Cerebellar nuclear complex (tissue), 1 donor: ENCODE measurements at places on chromosomes 1 and 21.

GRCh38 chr1:80293818-80294217 lies 1287.3 kb upstream of the ADGRL4 start:
- no peak for DNase-seq

GRCh38 chr1:78472851-78473496 lies 17.8 kb upstream of the PTGFR start:
- no peak for DNase-seq

GRCh38 chr1:203581841-203582240 lies 44.8 kb upstream of the ATP2B4 start:
- DNase-seq = peak; percentile 29

DNA sequence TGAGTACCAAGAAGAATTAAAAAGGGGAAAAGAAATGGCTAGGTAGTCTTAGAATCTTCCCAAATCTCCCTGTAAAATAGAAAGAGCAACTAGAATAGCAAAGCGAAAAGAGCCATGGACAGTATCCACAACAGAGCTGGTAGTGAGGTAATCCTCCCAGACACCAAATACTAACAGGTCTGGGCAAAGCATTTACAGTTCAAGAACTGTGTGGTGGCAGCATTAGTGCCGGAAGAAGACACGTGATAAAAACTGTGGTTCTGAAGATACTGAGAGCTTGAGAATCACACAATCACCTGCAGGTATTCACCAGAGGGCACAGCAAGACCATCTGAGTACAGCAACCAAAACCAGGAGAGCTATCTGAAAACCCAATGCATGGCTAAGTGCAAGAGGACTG lies 31.8 kb upstream of the OLIG2 start:
- no peak for DNase-seq

DNA sequence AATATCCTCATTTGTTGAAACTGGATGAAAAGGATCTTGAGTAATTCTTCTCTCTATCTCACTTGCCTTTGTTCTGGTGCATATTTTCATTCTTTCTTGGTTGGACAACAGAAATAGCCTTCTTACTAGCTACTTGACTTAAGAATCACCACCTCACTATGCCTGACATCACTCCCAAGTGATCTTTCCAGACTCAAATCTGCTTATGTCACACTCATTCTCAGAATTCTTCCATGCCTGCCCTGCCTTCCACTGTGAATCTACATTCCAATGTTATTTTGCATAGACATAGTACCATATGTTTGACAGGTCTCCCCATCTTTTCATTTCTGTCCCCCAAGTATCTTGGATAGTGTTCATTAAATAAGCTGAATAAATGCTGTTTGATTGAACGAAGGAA lies 78.5 kb upstream of the DPYD start:
- no peak for DNase-seq

GRCh38 chr1:234517110-234517802 lies 38.3 kb upstream of the TARBP1 start:
- no peak for DNase-seq

DNA sequence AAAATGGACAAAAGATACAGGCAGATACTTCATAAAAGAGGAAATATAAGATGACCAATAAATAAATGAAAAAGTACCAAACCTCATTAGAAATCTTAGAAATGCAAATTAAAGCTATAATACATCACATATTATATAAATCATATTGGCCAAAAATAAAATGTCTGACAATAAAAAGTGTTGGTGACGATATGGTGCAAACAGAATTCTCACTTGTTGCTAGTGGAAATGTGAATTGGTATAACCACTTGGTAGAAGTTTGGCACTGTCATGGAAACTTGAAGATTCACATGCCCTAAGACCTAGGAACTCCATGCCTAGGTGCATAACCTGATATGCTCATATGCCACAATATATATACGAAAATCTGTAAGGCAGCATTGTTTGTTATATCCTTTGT lies 4.4 kb upstream of the TLR5 start:
- DNase-seq = no peak

GRCh38 chr1:43552813-43553212 lies 22.1 kb downstream of the PTPRF start:
- no peak for DNase-seq

DNA sequence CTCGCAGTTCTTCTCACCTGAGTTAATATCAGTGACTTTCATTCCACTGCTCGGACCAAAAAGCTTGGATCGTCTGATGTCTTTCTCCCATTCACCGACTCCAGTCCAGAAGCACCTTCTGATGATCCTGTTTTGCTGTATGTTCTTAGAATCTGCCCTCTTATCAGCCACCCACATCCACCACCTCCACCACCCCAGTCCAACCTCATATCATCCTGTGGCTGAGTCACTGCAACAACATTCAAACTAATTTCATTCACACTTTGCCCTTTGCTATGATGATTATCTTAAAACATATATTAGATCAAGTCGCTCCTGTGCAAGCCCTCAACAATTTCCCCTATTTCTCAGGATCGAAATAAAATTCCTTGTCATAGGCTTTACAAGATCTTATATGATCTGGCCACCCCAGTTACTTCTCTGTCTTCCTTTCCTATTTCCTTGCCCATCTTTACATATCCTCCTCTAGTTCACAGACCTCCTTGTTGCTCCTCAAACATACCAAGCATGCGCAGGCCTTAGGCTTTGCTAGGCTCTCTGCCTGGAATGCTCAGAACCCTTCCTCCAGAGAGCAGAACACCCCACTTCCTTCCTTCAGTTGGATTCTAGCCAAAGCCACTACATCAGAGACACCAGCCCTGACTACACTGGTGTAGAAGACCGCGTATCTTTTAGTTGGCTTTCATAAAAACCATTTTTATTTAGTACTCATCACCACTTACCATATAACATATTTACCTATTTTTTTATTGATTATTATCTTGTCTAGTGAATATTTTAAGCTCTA lies 335.7 kb upstream of the GREM2 start:
- DNase-seq = no peak
